ENCODE measurements at places on chromosomes 2 and 18.

DNA sequence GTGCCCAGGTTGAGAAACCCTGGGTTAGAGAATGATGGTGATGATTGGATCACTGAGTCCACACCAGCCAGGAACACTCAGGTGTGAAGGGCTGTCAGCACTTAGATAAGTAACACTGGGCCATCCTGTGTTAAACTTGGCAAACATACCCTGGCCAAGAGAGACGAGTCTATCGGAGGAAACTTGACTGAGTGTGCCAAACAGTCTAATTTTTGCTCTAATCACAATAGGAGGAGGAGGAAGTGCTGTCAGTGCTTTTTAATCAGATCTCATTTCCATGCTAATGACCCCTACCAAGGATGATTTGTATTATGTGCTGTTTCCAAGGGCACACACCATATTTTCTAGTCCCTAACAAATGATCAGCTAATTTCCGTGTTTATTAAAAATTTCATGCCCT lies 63.8 kb upstream of the SEC11C start:
- no peak for DNase-seq

- no peak for DNase-seq
These were observed 283.2 kb upstream of the MEX3C start for GRCh38 chr18:51480407-51481261.

DNA sequence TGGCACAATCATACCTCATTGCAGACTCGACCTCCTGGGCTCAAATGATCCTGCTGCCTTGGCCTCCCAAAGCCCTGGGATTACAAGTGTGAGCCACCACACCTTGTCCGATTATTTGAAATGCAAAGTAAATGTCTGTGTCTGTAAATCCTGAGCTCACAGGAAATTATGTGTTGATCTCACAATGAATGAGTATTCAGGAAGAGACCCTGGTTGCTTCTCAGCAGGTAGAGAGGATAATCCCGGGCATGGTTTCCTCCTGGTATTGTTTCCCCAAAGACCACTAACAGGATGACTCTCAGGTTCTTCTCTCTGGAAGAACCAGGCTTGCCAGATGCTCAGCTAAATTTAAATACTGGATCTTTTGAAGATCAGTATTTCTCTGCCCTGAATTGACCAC lies 147.6 kb downstream of the LDLRAD4 start:
- DNase-seq, result no peak

DNA sequence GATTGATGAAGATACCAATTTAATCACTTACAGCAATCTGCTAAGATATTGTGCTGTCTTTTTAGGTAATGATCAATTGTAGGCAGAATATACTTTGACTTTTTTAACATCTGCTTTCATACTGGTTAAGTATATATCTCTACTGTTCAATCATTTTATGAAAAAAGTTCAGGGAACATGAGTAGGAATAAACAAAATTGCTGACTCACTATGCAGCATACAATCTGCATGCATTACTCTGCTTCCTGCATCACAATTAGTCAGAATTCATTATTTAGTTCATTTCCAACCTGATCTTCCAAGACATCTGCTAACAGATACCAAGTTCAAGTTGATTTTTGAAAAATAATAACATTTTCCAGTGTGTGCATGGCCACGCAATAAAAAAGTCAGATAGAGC lies 1430.4 kb upstream of the LRRTM1 start:
- no peak for DNase-seq
